ENCODE measurements at places on chromosomes 16 and 17. TPM values are rescaled to one million over a fixed set of nuclear protein-coding genes. Genes with fewer than 3 reads are reported as not detected.

The DLX3 gene
- total RNA-seq, result not detected

The CES3 gene
- 0.19 TPM for total RNA-seq

The TBC1D3H gene
- total RNA-seq, result not detected

The GRN gene
- 55.6 TPM for total RNA-seq

The ACSM2A gene
- total RNA-seq, result not detected

The KCTD19 gene
- total RNA-seq, result not detected

The NECAB2 gene
- not detected for total RNA-seq

The DPEP2NB gene
- not detected for total RNA-seq

The CCL13 gene
- total RNA-seq, result not detected

The ITGB4 gene
- 1.0 TPM for total RNA-seq

The SPEM1 gene
- total RNA-seq, result not detected

DNA sequence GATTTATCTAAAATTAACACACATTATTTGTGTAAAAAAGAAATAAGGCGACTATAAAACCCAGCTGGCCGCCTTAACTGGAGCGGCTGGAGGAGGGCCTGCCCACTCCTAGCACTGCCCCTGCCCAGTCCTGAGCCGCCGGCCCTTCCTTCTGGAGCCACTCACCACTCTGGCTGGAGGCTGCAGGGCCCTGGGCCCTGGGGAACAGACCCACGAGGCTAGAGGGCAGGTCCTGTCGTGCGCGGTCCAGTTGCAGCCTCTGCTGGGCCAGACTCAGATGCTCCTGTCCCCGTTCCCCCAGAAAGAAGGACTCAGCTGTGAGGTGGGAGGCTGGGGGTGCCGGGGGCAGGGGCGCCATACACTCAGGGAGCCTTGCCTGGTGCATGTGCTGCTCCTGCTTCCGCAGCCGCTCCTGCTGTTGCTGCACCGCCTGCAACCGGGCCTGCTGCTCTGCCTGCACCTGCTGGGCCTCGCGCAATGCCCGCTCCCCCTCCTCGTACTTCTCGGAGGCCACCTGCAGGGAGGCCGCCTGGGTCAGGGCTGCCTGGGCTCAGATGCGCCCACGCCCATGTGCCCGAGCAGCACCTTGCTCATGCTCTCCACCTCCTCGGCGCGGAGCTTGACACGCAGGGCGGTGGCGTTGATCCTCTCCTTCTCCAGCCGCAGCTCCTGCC lies 9.0 kb upstream of the MRPL38 start:
- no peak overlapping the region for H3K4me3 ChIP-seq
- no peaks in the 10 kb centered on the region for H3K27me3 ChIP-seq
- H3K27ac ChIP-seq, result no peak overlapping the region
- peaks cover 5% of the 10 kb centered on the region for H3K36me3 ChIP-seq

- no peak overlapping the region for H3K4me3 ChIP-seq
- no peaks in the 10 kb centered on the region for H3K27me3 ChIP-seq
- no peaks in the 10 kb centered on the region for H3K4me1 ChIP-seq
Measured at GRCh38 chr16:55775857-55776256, 57.0 kb downstream of the CES1 start.

DNA sequence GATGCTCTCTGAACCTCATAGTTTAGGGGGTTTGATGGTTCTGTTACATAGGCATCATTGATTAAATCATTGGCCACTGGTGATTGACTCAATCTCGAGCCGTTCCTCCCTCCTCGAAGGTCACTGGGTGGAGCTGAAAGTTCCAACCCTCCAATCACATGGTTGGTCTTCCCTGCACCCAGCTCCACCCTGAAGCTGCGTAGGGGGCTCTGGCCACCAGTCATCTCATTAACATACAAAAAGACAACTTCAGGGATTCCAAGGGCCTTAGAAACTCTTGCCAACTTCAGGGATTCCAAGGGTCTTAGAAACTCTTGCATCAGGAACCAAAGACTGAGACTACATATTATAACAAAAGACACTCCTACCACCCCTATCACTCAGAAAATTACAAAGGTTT lies 306.5 kb upstream of the TNRC6C start:
- no peaks in the 10 kb centered on the region for H3K27me3 ChIP-seq
- no peaks in the 10 kb centered on the region for H3K4me1 ChIP-seq
- no peak for DNase-seq
- H3K27ac ChIP-seq, result no peak overlapping the region
- H3K4me3 ChIP-seq, result no peak overlapping the region
- H3K36me3 ChIP-seq, result no peaks in the 10 kb centered on the region

DNA sequence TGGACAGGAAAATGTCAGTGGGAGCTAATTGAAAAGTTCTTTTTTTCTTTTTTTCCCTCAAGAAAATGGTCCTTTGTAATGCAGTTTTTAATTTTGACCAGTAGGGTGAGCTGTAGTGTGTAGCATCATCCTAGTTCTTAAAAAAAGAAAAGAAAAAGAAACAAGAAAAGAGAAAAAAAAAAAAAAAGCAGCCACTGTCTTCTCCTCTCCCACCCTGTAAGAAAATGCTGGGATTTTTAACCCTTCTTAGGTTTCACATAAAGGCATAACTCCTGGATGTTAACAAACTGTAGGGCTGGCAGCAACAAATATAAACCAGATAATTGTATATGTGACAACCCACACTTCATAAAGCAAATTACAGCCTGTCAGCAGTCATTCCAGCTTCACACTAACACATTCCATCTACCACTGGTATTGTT lies 78.1 kb downstream of the SKAP1 start:
- peaks cover 3% of the 10 kb centered on the region for H3K36me3 ChIP-seq
- no peak overlapping the region for H3K4me3 ChIP-seq
- H3K27ac ChIP-seq, result no peak overlapping the region
- H3K27me3 ChIP-seq, result no peaks in the 10 kb centered on the region

GRCh38 chr17:21676281-21677111 lies 15.8 kb upstream of the KCNJ18 start:
- H3K4me3 ChIP-seq, result no peak overlapping the region
- no peaks in the 10 kb centered on the region for H3K27me3 ChIP-seq
- H3K4me1 ChIP-seq, result no peaks in the 10 kb centered on the region
- H3K27ac ChIP-seq, result no peak overlapping the region
- DNase-seq, result no peak

DNA sequence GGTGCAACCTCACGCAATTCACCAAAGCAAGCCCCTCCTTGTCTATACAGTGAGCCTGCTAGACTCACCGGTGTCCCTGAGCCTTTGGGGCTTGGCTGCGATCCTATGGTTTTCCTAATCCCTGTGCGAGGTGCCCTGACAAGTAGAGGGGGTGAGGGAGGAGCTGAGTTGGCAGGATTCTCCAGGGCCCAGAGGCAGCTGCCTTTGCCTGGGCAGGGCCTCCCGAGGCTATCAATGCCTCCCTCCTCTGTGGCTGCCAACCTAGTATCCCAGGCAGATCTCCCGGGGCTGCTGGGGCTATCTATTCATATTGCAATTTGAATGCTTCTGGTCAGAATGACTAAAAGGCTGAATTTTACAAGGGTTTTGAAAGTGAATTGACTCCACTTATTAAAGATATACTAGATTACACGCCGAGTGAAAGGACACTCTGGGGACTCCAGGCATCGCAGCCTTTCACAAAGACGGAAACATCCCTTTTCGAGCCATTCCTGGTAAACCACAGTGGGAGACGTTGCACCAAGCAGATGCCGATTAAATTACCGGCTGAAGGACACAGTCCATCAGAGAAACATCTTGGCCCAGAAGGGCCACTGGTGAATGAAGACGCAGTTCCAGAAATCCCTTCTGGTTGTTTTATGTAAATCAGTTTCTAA lies 11.3 kb upstream of the PITPNM3 start:
- no peaks in the 10 kb centered on the region for H3K36me3 ChIP-seq
- no peak overlapping the region for H3K4me3 ChIP-seq
- H3K27ac ChIP-seq, result no peak overlapping the region
- H3K27me3 ChIP-seq, result no peaks in the 10 kb centered on the region
- no peaks in the 10 kb centered on the region for H3K4me1 ChIP-seq
- no peak for DNase-seq

- no peak overlapping the region for H3K4me3 ChIP-seq
- no peak overlapping the region for H3K27ac ChIP-seq
- H3K27me3 ChIP-seq, result no peaks in the 10 kb centered on the region
- no peak for DNase-seq
- no peaks in the 10 kb centered on the region for H3K36me3 ChIP-seq
- no peaks in the 10 kb centered on the region for H3K4me1 ChIP-seq
Measured at GRCh38 chr17:8522577-8522976, 86.9 kb downstream of the NDEL1 start.

DNA sequence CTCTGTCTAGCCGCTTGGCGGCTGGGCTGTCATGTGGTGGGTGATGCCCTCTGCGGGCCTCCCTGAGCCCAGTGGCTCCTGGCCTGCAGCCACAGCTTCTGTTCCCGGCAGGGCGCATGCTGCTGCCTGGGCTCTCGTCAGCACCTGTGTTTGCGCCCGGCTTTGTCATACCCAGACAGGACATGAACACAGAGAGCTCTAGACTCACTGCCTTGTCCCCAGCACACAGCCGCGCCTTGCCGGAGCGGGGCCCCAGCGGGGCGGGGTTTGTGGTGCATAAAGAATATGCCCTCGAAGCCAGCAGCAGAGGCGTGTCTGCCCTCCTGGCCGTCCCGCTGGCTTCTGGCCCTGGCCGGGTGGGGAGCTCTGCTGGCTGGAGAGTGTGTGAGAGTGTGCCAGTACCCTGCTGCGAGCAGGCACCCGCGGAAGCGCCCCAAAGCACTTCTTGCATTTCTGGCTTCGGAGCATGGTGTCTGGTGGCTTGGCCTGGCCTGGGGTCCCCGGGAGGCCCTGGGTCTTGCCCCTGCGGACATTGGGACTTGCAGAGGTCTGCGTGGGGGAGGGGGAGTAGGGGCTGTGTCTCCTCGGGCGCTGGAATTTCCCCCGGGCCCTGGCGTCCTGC lies 14.4 kb downstream of the ASPSCR1 start:
- no peak overlapping the region for H3K27ac ChIP-seq
- H3K27me3 ChIP-seq, result no peaks in the 10 kb centered on the region
- DNase-seq, result no peak
- H3K36me3 ChIP-seq, result no peaks in the 10 kb centered on the region

DNA sequence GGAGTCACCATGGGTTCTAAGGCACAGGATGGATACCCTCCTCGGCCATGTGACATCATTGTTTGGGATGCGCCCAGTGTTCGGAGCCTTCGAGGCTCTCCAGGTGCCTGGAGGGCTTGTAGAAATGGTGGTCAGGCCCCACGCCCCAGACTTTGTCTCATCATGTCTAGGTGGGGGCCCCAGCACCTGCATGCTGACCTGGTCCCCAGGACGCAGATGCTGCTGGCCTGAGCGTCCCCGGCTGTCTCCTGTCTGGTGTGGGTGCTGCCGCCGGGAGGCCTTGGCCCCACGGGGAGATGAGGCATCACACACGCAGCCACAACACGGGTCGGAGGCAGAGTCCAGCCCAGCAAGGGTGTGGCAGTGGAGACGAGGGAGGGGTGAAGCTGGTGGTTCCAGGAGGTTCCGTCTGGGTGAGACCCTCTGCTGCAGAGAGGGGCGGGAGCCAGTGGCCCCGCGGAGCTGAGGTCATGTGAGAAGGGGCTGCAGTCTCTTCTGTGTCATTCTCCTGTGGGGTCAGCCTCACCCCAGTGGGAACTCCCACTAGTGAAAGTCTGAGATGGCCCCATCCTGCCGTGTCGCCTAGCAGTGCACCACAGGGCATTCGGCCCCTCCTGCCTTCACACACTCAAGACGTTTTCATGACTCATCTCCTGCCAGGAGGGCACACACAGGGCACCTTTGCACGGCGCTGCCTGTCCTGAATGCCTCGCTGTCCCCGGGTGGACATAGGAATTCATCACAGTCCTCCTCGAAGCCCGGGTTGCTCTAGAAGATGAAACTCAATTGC lies 46.6 kb downstream of the JPH3 start:
- DNase-seq, result no peak
- no peaks in the 10 kb centered on the region for H3K36me3 ChIP-seq
- H3K27ac ChIP-seq, result no peak overlapping the region

DNA sequence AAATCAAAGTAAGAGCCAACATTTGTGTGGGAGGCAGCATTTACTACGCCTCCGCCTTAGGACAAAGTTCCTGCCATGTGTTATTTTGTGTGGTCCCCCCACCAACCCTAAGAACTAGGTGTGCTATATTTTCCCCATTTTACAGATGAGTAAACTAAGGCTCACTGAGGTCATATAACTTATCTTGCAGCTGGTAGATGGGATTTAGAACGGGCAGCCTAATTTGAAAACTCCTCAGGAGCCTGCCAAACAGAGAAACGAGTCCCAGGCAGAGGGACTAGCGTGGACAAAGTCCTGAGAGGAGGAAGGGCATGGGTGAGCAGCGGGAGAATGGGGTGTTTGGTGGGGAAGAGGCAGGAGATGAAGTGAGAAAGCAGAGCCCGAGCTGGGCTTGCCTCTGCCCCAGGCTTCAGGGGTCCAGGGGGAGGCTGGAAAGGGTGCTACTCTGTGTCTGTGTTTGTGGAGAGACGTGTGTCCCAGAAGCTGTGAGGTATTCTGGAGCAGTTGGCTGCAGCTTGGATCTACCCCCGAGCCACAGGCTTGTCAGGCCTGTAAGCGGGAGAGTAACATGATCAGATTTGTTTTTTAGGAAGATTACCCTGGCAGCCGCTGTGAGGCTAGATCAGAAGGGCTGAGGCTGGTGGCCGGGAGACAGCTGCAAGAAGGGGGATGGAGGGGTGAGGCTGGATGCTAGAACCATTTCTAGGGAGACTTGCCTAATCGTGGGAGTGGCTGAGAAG lies 5.0 kb downstream of the MLLT6 start:
- H3K36me3 ChIP-seq, result peaks cover 70% of the 10 kb centered on the region
- no peak for DNase-seq
- no peaks in the 10 kb centered on the region for H3K27me3 ChIP-seq
- no peak overlapping the region for H3K4me3 ChIP-seq
- no peak overlapping the region for H3K27ac ChIP-seq
- peaks cover 59% of the 10 kb centered on the region for H3K4me1 ChIP-seq

- no peaks in the 10 kb centered on the region for H3K27me3 ChIP-seq
- H3K4me3 ChIP-seq, result no peak overlapping the region
- DNase-seq, result peak; percentile 68
Measured at GRCh38 chr16:78796221-78796866, 696.9 kb downstream of the WWOX start.

DNA sequence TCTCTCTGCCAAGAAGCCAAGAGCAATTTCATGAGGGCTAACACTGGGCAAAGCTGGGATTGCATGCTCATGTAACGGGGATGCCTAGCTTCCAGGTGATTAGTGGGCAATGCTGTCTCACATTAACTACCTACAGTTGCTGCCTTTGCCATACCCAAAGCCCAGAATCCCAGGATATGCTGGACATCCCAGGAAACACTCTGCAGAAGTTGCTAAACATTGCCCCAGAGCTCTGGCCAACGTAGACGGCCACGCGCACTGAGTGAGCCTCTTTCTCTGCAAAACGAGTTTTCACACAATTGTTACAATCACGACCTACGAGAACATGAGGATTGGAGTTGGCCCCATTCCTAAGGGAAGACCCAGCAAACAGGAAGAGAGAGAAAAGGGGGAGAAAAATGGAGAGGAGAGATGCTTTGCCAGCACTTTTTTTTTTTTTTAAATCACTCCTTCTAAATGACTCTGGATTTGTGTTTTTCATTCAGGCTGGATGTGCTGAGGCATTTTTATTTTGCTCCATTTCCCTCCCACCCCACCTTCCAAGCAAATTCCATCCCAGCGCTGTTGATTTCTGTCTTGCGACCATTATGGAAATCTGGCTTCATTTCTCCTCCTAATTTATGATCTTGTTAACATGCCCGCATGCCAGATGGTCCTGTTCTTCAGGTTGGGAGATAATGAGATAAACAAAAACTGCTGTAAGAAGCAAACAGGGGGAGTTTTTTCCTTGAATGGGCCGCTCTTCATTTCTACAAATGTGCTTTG lies 112.8 kb upstream of the DNAH9 start:
- no peaks in the 10 kb centered on the region for H3K4me1 ChIP-seq
- no peaks in the 10 kb centered on the region for H3K27me3 ChIP-seq
- no peaks in the 10 kb centered on the region for H3K36me3 ChIP-seq
- H3K27ac ChIP-seq, result no peak overlapping the region
- H3K4me3 ChIP-seq, result no peak overlapping the region
- no peak for DNase-seq
